Left ventricle myocardium inferior (tissue), 1 donor: ENCODE measurements at places on chromosomes 4 and X.

DNA sequence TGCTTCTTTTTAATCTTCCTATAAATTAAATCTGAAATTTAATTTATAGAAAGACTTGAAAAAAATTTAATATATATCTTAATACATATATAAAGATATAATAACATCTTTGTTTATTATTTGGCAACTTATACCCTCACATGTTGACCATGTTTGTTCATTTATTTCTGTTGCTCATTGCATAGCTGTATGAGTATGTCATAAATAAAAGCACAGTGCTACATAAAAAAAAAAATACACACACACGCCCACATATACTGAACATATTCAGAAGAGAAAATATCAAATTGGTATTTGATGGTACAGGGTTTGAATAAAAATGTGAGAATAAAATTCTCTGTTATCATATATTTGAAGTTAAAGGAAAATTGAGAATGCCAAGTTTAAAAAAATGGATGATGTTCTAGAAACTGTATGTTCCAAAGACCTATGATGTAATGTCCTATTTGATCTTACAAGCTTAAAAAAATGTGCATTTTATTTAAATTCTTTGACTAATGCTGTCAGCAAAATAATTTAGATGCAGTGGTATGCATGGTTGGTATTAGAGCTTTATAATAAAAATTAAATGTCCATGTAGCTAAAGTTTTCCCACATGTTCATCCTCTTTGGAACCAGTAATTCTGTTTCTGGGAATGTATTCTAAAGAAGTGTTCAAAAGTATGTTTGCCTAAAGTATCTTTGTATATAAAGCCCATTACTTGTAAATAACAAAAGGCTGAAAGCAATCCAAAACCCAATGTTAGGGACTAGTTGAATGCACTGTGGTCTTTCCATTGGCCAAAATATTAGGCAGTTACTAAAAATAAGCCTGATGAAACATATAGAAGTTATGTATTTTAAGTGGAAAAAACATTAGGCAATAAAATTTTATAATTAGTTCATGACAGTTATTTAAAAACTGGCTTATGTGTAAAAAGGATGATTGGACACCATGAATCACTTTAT lies 12.9 kb downstream of the TMEM184C start:
- no peak for DNase-seq

DNA sequence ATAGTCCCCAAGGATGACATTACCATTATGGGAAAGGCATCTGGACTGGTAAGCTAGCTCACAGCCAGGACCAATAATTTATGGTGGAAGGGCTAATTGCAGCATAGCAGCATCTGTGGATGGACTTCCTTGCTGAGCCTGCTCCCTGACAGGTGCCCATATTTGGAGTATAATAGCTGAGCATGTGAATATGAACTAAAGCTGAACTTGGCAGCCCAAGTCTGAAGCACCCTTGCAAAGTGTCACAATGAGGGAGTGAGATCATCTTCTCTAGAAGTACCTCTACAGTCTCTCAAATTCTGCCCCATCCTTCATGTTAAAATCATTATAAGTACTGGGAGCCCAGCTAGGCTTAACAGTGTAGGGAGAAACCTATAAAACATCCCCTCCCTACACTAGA lies 128.2 kb upstream of the INPP4B start:
- DNase-seq, result no peak

DNA sequence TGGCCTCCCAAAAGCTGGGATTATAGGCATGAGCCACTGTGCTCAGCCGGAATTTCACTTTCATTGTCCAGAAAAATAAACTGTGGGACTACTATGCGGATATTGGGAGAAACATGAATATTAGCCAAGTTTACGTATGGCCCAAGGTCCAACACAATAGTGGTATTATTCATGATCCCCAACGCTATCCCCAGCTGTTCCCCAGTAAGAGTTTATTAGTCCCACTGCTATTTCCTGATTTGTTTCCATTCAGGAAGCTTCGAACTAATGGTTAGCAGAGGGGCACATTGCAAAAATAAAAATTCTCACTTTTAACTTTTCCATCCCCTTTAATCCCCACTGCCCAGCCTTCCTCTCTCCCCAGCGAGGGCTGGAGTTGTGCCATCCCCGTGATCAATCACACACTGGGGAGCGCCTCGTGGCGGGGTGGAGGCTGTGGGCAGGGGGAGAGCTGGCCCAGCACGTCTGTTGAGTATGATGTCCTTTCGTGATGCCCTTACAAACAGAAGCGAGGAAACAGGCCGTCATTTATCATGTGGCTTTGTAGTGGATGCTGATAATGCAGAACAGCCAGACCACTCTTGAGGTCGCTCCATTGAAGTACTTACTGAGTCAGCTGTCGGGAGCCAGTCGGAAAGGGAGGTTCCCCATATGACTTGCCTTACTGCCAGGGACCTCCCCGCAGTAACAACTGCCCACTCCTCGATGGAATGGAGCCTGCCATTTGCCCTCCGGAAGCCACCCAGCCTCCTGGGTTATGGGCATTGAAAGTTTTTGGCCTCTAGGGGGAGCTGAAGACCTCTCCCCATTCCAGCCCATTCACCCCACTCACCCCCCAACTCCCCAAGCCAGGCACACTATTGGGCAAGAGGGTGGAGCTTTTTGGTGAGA lies 117.0 kb downstream of the KDR start:
- DNase-seq, result no peak

GRCh38 chr4:89942811-89943210 lies 48.2 kb downstream of the MMRN1 start:
- DNase-seq, result no peak

DNA sequence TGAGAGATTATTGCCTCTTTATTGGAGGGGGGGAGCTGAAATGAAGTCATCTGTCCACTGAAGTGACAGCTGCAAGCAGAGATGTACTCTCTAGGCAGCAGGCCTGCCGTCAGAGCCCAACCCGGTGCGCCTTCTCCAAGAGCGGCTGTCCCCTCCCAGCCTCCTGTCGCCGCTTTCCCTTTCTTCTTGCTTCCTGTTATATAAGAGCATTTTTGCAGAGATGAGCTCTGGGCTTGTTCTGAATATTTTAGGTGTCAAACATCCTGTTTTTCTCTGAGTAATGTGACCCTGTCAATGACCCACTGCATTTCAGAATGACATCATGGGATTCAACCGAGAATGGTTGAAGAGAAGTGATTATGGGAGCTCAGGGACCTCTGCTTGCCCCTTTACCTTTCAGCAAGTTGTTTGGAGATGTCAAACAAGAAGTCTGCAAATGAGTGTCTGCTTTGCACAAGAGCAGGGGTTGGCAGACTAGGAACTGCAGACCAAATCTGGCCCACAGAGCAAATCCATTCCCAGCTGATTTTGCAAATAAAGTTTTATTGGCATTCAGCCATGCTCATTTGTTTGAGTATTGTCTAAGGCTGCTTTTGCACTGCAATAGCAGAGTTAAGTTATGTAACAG lies 79.9 kb downstream of the SLC9A6 start:
- DNase-seq, result peak; percentile 59

DNA sequence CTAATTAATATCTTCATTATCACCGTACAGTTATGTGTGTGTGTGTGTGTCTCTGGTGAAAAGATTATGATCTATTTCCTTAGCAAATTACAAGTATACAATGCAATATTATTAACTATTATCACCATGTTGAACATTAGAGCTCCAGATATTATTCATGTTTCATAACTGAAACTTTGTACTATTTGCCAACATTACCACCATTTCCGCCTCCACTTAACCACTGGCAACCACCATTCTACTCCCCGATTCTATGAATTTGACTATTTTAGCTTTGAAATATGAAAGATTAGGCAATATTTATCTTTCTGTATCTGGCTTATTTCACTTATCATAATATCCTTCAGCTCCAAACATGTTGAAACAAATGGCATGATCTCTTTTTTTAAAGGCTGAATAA lies 717.9 kb downstream of the ARAP2 start:
- DNase-seq, result no peak

- DNase-seq, result no peak
These were observed 465.9 kb downstream of the MID1IP1 start for GRCh38 chrX:39267176-39267575.

DNA sequence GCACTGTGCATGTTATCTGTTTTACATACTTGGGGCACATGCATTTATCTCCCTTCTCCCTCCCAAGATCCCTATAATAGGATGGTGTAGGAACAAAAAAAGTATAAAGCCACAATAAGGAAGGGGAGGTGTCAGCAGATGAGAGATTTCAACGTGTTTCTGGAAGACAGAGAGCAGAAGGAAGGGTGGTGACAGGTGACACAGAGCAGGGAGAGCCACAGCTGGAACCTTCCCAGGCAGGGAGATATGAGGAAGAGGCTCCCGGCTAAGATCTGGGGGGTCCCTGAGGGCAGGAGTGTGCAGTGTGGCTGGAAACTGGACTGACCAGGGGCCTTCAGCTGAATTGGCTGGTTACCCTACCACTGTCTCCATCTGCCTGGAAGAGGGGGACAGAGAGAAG lies 107.4 kb downstream of the BCOR start:
- no peak for DNase-seq

DNA sequence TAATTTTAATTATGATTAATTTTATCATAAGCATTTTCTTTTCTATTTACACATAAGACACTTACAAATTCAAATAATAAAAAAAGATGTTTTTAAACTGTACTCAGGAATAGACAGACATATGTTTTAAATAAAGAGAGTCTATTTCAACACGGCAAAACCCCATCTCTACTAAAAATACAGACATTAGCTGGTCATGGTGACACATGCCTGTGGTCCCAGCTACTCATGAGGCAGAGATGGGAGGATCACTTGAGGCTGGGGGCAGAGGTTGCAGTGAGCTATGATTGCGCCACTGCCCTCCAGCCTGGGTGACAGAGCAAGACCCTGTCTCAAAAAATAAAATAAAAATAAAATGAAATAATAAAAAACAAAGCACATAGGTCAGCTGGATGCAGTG lies 14.8 kb downstream of the FAM9B start:
- no peak for DNase-seq

- DNase-seq, result no peak
These were observed 345.2 kb upstream of the GRID2 start for GRCh38 chr4:91958596-91958995.

- no peak for DNase-seq
These were observed 4.5 kb upstream of the C1QTNF7 start for GRCh38 chr4:15423285-15423711.

DNA sequence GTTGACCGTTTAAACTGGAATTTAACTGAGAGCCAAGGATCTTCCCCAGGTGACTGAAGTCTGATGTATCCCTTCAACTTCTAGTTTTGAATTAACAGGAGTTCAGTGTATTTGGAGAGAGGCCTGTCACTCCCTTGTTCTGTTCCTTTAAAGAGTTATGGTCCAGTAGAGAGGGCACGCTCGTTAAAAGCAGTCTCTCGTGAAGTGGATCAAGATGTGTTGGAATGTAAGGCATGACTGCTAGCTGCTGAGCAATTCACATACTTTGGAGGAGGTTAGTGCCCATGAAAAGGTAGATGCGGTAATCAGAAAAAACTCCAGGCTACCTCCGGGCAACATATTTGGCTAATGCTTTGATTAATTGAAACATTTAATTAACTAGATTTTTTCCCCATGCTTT lies 65.7 kb downstream of the SHROOM2 start:
- no peak for DNase-seq

- no peak for DNase-seq
These were observed 212.6 kb upstream of the AGTR2 start for GRCh38 chrX:115957862-115958490.

- DNase-seq, result no peak
These were observed 219.1 kb downstream of the THOC2 start for GRCh38 chrX:123513585-123514278.
